ENCODE measurements at places on chromosomes 1 and 21.
A peak's percentile ranks its signal among the peaks of the same experiment; 100 is the strongest.

- DNase-seq, result no peak
These were observed 84.2 kb downstream of the SH3GLB1 start for GRCh38 chr1:86788300-86789206.

GRCh38 chr1:107309962-107310361 is 169.1 kb downstream of the NTNG1 start:
- DNase-seq, result no peak

DNA sequence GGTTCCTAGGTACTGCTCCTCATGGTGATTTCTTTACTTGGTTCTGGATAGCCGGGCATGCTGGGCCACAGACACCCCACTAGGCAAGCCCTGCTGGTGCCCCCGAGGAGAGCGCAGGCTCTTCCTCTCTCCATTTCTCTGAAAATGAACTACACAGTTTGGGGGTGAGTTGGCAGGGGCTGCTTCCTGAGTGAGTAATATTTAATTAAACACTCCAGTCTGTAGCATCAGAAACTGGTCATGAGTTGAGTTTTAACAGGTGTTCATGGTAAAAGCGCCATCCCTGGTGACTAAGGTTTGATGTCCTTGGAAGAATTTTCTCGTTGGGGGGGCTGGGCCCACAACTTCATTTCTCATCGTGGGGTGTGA is 1.7 kb downstream of the SPSB1 start:
- no peak for DNase-seq

GRCh38 chr1:35935442-35936388 is 4.8 kb downstream of the AGO3 start:
- no peak for DNase-seq

DNA sequence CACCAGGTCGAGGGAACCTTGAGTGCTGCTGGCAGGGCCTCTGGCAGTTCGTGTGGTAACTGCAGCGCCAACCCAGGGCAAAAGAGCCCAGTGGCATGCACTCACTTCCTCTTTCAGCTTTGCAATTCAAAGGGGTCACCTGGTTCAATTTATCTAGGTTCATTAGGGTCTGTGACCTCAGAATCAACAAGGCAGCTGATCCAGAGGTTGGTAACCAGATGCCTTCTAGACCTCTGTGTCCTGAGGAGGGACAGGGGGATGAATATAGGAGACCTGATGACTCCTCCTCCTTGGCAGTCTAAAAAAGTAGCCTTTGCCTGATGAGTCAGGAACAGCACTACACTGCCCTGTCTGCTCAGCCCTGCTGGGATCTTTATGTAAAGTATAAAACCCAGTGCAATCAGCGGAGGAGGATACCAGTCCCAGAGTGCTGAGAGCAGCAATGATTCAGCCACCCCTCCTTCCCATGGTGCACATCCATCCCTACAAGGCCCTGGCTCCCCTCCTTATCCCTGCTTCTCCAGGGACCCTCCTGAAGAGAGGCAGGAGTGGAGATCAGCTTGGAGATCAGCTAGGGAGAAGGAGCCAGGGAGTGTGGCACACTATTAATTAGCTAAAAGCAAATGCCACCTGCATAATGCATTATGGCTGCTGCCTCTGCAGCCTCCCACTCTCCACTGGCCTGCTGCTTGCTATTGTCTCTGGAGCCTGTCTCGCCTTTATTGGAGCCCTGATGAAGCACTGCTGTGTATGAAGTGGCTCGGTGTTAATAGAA is 11.2 kb upstream of the FMOD start:
- peak; percentile 36 for DNase-seq

All from NCI-H82 (cell line).